GM23248 (cell line): ENCODE measurements at places on chromosomes 4 and X. TPM values are rescaled to one million over a fixed set of nuclear protein-coding genes. Genes with fewer than 3 reads are reported as not detected.
A peak's percentile ranks its signal among the peaks of the same experiment; 100 is the strongest.

The CRMP1 gene
- total RNA-seq: not detected in 2 replicates

DNA sequence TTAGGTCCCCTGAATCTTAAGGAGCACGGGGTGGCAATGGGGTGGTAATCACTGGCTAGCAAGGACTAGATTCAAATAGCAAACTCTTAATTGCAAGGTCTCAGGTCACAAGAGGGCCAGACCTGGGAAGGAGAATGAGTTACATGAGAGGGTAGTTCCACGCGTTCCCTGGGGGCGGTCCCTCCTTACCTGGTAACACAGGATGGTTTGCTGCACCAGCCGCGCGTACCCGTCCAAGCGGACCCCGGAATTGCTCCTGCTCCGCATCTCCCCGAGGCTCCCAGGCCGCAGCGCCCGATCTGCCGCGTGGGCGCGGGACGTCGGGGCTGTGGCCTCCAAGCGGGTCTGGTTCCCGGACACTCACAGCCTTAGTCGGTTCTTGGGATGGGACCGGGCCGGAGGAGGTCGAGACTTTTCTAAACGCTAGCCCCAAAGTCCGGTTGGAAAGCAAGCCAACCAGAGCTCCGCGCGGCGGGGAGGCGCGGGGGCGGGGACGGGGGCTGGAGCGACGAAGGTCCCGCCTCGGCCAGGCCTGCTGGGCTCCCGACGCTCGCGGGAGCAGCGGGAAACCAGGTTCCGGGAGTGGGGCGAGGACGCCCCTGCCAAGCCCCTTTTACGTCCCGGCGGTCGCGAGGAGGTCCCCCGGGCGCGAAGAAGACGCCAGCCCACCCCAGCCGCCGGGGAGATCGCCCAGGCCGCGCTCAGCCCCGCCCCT, at the start of gene PHKA2:
TSS of gene PHKA2 (minus strand) at position 449 of the 715 bp plus-strand sequence. CDS start at position 267, 182 bp downstream.
- peak within 1 kb of the TSS; percentile 85 for H3K27ac ChIP-seq
- H3K36me3 ChIP-seq: no peaks in the 10 kb centered on the region
- H3K4me1 ChIP-seq: no peaks in the 10 kb centered on the region
- peak within 1 kb of the TSS; percentile 85 for H3K4me3 ChIP-seq
- DNase-seq: peak; percentile 70
- no peaks in the 10 kb centered on the region for H3K27me3 ChIP-seq

DNA sequence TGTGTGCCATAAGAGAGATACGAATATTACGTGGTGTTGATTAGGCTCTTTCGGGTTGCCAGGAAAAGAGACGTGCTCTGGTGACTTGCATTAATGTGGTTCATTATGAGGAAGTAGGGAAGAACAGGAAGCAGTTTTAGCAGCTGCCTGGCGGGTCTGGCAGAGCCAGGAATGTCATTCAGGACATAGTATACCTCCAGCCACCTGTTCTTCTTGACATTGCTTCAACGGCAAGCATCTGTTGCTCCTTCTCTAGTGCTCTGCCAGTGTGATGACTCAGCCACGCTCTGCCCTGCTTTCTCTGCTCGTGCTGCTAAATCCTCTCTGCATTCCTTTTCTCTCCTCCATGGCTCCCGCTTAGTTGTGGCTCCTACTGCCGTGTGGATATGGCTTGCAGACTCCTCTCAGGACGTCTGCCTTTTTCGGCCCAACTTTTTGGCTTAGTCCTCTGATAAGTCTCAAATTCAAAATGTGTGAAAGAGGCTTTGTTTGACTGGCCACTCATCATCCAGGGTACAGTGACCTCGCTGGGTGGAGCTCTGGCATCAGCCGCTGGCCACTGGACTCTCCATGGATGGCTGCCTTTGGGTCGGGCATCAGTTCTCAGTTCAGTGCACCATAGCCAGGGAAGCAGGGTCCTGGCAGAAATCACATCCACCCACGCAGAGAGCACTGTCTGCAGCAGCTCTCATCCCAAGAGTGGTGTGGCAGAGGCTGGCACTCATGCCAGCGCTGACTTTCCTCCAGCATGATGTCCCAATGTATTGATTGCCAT, 89.3 kb upstream of the KLF3 start:
- H3K4me1 ChIP-seq: no peaks in the 10 kb centered on the region
- H3K27ac ChIP-seq: no peak overlapping the region
- 0 out of 2 replicates have a peak overlapping the region, but pooled peaks have one; percentile 20 for H3K4me3 ChIP-seq
- no peaks in the 10 kb centered on the region for H3K36me3 ChIP-seq

The TADA2B gene
- total RNA-seq: 14.8 and 15.7 TPM in 2 replicates

GRCh38 chr4:186161138-186161537, 30.2 kb upstream of the CYP4V2 start:
- no peaks in the 10 kb centered on the region for H3K27me3 ChIP-seq
- no peak for DNase-seq
- H3K36me3 ChIP-seq: no peaks in the 10 kb centered on the region
- no peak overlapping the region for H3K4me3 ChIP-seq

The RBM46 gene
- 0.32 TPM in 1 of 2 replicates, not detected in the other for total RNA-seq

The HMX1 gene
- not detected in 2 replicates for total RNA-seq

GRCh38 chr4:159983082-159983481, 880.2 kb downstream of the RAPGEF2 start:
- H3K4me3 ChIP-seq: no peak overlapping the region
- no peak for DNase-seq
- no peaks in the 10 kb centered on the region for H3K4me1 ChIP-seq

DNA sequence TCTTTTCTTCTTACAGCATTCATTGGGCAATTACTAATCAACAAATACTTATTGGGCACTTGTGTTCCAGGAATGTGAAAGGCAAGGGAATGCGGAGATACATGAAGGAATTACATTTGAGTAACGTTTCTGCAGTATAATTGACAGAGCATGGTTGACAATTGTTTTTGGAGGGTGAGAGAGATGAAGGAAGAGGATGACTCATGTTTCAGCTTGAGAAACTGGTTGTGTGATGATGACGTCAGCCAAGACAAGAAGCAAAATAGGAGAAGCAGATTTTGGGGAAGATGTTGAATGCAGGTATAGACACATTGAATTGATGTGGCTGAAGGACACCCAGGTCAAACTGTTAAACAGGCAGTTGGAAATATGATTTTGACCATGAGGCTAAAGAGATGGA, 8.0 kb upstream of the CPEB2 start:
- H3K4me3 ChIP-seq: no peak overlapping the region
- H3K36me3 ChIP-seq: no peaks in the 10 kb centered on the region
- no peak overlapping the region for H3K27ac ChIP-seq
- DNase-seq: peak; percentile 64
- H3K4me1 ChIP-seq: no peaks in the 10 kb centered on the region
- no peaks in the 10 kb centered on the region for H3K27me3 ChIP-seq

- H3K36me3 ChIP-seq: peaks cover 87% of the 10 kb centered on the region
- H3K27me3 ChIP-seq: no peaks in the 10 kb centered on the region
- peak; percentile 70 for DNase-seq
- H3K4me3 ChIP-seq: no peak overlapping the region
These were observed 39.3 kb downstream of the NUDT6 start for GRCh38 chr4:122882857-122883735.

GRCh38 chr4:1984406-1985191, 24.2 kb downstream of the NELFA start:
- no peak overlapping the region for H3K27ac ChIP-seq
- H3K27me3 ChIP-seq: no peaks in the 10 kb centered on the region
- no peak for DNase-seq
- H3K36me3 ChIP-seq: peaks cover 29% of the 10 kb centered on the region; the same call in 1 of the 2 replicates
- H3K4me1 ChIP-seq: no peaks in the 10 kb centered on the region
- H3K4me3 ChIP-seq: no peak overlapping the region

The SORCS2 gene
- total RNA-seq: 1.4 and 4.3 TPM in 2 replicates

The ZNF732 gene
- 0.11 and 0.51 TPM in 2 replicates for total RNA-seq

The FAM47A gene
- total RNA-seq: not detected in 2 replicates

GRCh38 chrX:8741981-8742380, 10.0 kb upstream of the ANOS1 start:
- no peak for DNase-seq
- H3K4me3 ChIP-seq: no peak overlapping the region
- no peaks in the 10 kb centered on the region for H3K4me1 ChIP-seq

The OPHN1 gene
- 4.5 and 5.3 TPM in 2 replicates for total RNA-seq

- no peak overlapping the region for H3K27ac ChIP-seq
- H3K27me3 ChIP-seq: no peaks in the 10 kb centered on the region
- H3K36me3 ChIP-seq: no peaks in the 10 kb centered on the region
- H3K4me3 ChIP-seq: no peak overlapping the region
- DNase-seq: no peak
These were observed 200.7 kb upstream of the NPY2R start for GRCh38 chr4:155007660-155008176.

DNA sequence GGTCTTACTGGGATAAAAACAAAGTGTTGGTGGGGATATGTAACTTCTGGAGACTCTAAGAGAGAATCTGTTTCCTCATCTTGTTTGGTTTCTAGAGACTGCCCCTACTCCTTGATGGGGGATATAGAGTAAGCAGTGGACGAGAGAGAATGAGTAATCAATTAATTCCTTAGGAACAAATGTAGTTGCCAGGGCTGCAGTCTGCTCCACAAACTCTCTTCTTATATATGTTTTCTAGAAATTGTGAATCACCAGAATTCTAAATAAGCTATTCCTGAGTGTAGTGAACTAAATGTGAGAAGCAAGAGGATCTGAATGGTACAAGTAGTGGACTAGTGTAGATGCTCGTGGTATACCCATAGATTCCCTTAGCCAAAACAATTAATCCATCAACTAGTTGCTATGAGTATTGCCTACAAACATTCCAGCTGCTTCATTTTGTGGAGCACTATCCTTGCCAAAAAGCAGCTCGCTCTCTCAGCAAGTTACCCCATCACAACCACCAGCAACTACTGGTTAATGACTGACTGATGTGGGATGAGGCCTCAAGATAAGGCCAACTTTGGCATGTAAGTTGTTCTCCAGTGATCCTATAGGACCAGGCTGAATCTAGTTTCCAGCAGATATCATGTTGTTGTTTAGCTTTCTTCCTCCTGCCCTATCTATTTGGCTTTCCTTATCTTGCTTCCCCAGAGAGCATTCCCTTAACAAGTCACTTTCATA, 273.0 kb downstream of the SLC7A11 start:
- peak; percentile 68 for DNase-seq
- H3K27me3 ChIP-seq: no peaks in the 10 kb centered on the region
- H3K4me1 ChIP-seq: peaks cover 15% of the 10 kb centered on the region
- H3K4me3 ChIP-seq: no peak overlapping the region
- H3K36me3 ChIP-seq: no peaks in the 10 kb centered on the region
- peak overlapping the region; percentile 38 for H3K27ac ChIP-seq

The RAB39B gene
- total RNA-seq: 2.0 and 3.1 TPM in 2 replicates

DNA sequence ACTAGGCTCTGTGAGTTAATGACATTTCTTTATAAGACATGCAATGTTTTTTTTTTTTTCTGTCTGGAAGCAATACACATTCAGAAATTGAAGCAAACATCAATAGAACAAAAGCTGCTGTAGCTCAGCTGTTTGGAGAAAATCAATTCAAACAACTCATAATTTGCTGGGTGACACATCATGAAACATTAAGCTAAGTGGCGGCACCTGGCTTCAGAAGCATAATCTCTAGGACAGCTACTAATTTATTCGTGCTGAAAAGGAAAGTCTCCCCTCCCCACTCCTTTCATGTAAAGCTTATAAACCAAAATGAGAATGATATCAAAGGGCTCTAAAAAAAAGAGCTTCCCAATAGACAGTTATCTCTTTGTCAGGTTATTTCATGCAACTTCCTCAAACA, 73.9 kb downstream of the LUZP4 start:
- H3K27me3 ChIP-seq: no peaks in the 10 kb centered on the region
- no peak overlapping the region for H3K4me3 ChIP-seq
- no peaks in the 10 kb centered on the region for H3K36me3 ChIP-seq
- DNase-seq: no peak
- H3K4me1 ChIP-seq: peaks cover 17% of the 10 kb centered on the region

DNA sequence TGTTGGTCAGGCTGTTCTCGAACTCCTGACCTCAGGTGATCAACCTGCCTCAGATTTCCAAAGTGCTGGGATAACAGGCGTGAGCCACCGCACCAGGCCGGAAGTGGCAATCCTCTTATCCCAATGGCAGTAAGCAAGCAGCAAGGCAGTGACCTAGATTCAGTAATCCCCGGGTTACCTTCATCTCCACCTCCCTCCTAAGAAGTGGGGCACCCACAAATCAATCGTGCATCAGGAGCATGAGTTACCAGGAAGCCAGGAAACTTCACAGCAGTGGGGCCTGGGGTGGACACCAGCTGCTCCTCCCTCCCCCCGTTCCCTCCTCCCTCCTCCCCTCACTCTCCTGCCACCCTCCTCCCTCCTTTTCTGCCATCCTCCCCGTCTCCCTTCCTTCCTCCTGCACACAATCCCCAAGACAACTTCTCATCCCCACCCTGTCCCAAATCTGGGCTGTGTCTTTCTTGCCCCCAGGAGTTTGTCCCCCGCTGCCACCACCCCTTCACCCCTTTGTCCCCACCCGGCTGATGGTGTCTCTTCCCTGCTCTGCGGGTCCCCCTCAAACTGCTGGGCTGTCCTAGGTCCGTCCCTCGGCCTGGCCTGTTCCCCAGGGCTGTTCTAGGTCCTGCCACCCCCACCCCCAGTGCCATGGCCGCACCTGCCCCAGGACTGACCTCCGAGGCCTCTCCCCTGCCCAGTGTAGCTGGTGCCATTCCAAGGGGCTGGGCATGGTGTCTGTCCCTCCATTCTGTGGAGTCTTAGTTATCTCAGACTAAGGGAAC, 2.2 kb downstream of the PDE6B start:
- no peak for DNase-seq
- no peak overlapping the region for H3K4me3 ChIP-seq
- H3K36me3 ChIP-seq: no peaks in the 10 kb centered on the region
- no peaks in the 10 kb centered on the region for H3K4me1 ChIP-seq
- no peak overlapping the region for H3K27ac ChIP-seq

The IDUA gene
- total RNA-seq: 26.3 and 30.7 TPM in 2 replicates

GRCh38 chrX:108439426-108439942, at the start of gene COL4A5:
Gene COL4A5, plus strand, starts transcription at chrX:108439838. Its CDS starts 288 bp downstream, at chrX:108440126.
- no peaks in the 10 kb centered on the region for H3K4me1 ChIP-seq
- no peaks in the 10 kb centered on the region for H3K27me3 ChIP-seq
- no peak within 1 kb of the TSS for H3K27ac ChIP-seq
- DNase-seq: peak; percentile 79
- H3K36me3 ChIP-seq: no peaks in the 10 kb centered on the region

DNA sequence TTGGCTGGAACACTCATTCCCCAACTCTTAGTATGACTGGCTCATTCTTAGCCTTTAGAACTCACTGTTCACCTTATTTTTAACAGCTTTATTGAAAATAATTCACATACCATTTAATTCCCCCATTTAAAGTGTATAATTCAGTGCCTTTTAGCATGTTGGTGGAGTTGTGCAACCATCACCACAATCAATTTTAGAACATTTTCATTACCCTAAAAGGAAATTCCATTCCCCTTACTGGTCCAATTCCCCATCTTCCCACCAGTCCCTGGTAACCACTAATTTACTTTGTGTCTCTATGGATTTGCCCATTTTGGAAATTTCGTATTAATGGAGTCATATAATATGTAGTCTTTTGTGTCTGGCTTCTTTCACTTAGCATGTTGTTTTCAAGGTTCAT, 19.7 kb downstream of the NHSL2 start:
- H3K27ac ChIP-seq: no peak overlapping the region
- no peaks in the 10 kb centered on the region for H3K36me3 ChIP-seq
- peak; percentile 43 for DNase-seq
- H3K27me3 ChIP-seq: no peaks in the 10 kb centered on the region

DNA sequence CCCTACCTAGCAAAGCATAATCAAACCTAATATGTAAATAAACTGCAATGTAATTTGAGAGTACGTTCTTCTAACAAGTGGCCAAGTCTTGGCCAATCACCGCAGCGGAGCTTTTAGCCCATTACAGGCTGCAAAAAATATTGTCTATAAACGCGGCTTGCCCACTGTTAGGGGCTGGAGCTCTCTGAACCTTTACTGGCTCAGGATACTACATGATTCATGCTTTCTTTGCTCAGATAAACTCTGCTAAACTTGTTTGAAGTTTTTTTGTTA, 990 bp upstream of the HADH start:
- no peak overlapping the region for H3K27ac ChIP-seq
- H3K4me3 ChIP-seq: no peak overlapping the region
- no peaks in the 10 kb centered on the region for H3K27me3 ChIP-seq
- H3K36me3 ChIP-seq: no peaks in the 10 kb centered on the region
- H3K4me1 ChIP-seq: peaks cover 11% of the 10 kb centered on the region; the same call in 1 of the 2 replicates

- no peaks in the 10 kb centered on the region for H3K4me1 ChIP-seq
- no peak for DNase-seq
These were observed 20.6 kb downstream of the ZBTB33 start for GRCh38 chrX:120271218-120271617.
